ENCODE measurements at places on chromosomes 7 and 10.

DNA sequence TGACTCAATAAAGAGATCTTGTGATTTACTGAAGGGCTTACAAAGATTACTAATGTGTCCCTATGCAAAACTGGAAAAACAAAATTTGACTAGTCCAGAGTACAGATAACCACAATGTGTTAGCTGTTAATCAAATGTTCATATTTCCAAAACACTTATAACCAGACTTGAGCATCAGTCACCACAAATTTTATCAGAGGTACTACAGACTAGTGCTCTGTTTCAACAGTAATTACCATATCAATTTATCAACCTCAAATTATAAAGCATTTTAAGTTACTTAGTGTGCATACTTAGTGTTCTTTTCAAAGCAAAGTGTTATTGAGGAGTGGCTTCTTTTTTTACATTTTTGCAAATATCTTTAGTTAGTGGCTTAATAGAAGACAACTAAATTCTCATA is 765.9 kb downstream of the GRM8 start:
- DNase-seq, result no peak

GRCh38 chr7:80235334-80235733 is 100.7 kb downstream of the GNAI1 start:
- DNase-seq, result no peak

GRCh38 chr10:129888784-129889616 is 75.1 kb downstream of the EBF3 start:
- peak; percentile 7 for DNase-seq

- DNase-seq, result no peak
These were observed 28.3 kb downstream of the OGDHL start for GRCh38 chr10:49733866-49734265.

DNA sequence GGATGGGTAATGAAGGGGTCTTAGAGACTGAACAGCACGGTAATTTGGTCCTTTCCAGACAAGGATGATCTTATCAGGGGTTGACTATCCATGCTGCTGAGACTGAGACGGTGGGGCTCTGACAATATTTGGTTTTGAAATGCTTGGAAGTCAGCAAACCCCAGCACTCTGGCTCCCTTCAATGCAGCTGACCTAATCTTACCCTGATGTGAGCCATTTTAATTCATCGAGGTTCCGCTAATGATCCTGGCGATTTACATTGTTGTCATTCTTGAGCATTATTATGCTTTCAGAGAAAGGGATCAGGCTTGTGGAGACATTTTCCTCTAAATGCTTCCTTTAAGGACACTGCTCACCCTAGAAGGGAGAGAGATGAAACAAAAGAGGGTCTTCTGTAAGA is 114.6 kb upstream of the BMPER start:
- no peak for DNase-seq

DNA sequence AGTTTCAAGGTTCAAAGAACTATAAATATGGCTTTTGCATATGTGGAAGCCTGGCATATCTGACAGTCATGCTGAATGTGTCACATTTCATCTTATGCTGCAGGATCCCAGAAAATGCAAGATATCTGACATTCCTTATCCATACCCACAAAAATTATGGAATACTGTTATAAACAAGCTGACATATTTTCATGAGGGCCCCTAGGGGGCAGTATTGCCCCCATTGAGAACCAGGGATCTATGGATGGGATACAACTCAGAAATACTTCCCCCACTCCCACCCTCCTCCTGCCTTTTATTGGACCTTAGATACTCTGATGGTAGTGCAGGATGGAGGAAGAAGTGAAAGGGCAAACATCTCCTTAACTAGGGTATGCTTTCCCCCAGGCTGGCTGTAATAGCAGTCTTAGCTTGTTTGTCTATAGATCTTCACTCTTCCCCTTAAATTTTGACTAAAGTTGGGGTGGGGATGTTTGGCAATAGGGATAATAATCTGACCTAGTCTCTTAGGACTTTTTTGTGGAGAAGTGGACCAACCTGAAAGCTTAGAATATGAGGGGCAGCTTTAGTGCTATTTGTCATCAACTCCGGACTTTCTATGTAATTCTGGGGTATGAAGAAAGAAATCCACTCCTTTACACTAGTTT is 3.5 kb upstream of the GNGT1 start:
- DNase-seq, result no peak

DNA sequence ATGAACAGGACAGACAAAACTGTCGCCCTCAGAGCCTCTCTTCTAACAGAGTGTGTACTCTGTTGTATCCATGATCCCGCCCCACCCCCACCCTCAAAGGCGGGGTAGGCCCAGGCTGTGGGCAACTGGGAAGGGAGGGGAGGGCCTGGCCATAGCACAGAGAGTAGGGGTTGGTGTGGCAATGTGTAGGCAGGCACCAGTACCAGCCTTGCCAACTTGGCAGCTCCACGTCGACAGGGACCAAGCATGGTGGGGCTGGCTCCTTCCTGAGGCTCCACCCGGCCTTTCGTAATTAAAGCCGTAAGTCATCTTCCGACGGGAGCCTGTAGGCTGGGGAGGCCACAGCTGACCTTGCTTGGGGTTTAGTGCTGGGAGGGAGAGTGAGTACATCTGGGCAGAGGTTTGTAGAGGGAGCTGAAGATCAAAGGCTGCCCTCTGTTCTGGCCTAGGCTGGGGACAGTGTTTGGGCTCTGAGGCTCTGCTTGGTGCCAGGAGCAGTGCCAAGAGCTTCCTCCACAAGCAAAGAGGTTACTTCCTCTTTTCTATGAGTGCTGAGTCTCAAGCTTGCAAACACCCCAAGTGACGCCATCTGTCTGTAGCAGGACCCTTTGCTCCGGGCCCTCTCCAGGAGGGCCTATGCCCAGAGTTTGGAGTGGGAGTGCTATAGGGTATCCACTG is 121.6 kb downstream of the C10orf105 start:
- DNase-seq, result no peak

GRCh38 chr10:85080934-85081333 is 752.5 kb downstream of the CCSER2 start:
- no peak for DNase-seq

GRCh38 chr10:17209881-17210280 is 8.4 kb upstream of the TRDMT1 start:
- DNase-seq, result no peak

- no peak for DNase-seq
These were observed 73.2 kb downstream of the WNT2 start for GRCh38 chr7:117249696-117250095.

- DNase-seq, result no peak
These were observed 135.3 kb downstream of the CTTNBP2 start for GRCh38 chr7:117737926-117738325.
